Naive thymus-derived CD8-positive, alpha-beta T cell (primary cell): ENCODE measurements at places on chromosomes 2 and 18.

- DNase-seq: no peak
Measured at GRCh38 chr2:75053484-75054112, 95.2 kb downstream of the POLE4 start.

- DNase-seq: no peak
Measured at GRCh38 chr2:146807568-146808168, 1037.2 kb upstream of the ACVR2A start.

DNA sequence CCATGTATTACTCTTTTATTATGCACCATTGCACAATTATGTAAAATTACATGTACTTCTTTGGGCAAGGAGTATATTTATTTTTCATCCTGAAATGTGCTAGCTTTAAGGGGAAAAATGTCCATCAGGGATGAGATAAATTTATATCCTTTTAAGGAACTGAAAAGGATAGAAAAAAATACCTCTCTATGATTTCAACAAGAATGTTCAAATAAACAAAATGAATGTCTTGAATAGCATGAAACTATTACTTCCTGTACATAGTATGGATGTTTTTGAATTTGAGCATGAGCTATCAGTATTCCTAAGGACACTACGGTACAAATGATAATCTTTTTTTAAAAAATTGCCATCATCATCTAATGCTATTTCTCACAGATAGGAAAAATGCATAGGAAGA lies 1611.9 kb upstream of the ZEB2 start:
- DNase-seq: no peak

DNA sequence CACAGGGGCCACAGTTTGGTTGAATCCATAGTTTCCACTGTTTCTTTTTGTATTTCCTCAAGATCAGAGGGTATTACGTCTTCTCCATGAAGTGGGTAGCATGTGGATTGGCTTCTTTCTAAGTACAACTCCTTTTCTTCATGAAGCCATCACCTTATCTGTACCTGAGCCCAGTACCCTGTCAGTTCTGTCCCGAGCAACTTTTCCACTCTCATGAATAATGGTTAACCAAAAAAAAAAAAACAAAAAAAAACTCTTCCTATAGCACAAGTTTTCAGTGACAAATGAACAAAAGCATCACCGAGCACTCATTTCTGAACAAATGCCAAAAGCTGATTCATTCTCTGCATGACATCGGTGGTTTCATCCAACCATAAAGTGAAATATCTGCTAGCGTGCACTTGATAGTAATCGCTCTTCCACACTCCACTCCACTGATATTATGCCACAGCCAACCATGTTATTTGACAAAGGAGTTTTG lies 53.0 kb upstream of the CCDC150 start:
- no peak for DNase-seq

DNA sequence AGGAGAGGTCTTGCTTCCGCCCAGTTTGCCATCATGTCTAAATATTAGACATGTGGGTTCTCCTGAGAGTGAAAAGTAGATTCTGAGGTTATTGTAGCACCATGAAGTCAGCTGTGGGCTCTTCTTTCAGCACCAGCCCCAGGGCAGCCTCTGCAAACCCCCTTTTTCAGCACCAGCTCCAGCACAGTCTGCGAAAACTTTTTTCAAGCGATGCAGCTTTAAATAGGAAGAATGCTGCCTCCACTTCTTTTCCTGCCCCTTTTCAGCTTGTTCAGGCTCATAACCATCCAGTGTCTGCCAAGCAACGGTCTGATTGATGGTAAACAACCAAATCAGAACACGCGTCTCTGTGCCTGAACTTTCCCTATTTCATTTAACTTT lies at the start of gene COL5A2:
TSS of gene COL5A2 (minus strand) at position 192 of the 381 bp plus-strand sequence. CDS start at position 35, 157 bp downstream.
- DNase-seq: no peak

- no peak for DNase-seq
Measured at GRCh38 chr2:214158851-214159250, 252.0 kb upstream of the VWC2L start.

DNA sequence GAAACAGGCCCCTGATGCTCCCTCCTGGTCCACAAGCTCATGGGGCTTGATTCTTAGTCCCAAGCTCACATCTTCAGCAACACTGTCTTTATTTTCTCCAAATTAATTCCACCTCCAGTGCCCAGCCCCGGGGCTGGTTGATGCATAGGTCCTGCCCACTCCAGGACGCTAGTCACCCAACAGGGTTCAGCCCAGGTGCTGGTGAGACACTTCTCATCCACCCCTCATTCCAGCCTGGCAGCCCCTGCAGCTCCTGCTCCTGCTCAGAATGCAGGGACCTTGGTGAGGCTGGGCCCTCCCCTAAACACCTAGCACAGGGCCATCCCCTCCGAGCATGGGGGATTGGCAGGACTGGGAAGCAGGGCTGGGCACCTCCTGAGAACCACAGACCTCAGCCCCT lies 25.7 kb downstream of the STEAP3 start:
- DNase-seq: no peak

DNA sequence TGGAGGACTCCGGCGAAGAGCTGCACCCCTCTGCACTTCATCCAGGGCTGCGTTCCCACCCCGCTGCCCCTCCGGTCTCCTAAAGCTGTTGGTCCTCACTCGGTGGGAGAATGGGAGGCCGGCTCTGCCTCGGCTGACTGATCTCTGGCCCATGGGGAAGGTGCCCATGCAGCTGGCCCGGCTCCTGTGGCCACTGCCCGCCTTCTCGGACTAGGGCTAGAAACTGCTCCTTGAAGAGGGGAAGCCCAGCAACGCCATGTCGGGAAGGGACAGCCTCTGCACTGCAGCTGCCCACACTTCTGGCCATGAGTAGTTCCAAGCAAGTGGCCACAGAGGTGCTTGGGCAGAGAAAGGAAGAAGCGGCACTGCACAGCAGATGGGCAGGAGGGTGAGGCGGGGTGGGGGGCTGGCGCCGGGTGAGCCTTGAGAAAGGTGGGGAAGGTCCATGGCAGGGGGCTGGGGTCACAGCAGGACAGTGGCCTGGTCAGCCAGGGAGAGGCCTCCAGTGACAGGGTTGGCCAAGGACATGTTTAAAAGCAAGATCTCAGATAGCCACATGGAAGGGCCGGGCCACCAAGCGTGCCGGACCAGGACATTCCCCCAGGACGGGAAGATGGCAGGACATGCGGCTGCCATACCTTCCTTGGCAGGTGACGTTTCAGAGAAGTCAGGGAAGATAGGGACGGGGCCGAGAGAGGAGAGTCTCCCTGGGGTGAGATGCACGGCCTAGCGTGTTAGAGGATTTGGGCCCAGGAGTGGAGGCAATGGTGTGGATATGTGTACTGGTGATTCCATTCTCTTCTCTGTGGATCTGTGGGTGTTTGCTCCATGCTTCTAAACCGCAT lies 158.8 kb upstream of the HDAC4 start:
- no peak for DNase-seq

DNA sequence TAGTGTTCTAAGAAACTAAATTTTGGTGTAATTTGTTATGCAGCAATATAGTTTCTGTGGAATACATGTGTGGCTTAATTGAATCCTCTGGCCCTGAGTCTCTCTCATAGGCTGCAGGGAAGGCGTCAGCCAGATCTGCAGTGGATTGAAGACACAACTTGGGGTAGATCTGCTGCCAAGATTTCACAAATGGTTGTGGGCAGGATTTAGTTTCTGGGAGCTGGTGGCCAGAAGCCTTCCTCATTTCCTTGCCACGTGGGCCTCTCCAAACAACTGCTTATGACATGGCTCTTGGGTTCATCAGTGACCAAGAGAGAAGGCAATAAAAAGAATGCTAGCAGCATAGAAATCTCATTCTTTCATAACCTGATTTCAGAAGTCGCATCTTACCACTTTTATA lies 28.2 kb downstream of the CCDC102B start:
- no peak for DNase-seq

DNA sequence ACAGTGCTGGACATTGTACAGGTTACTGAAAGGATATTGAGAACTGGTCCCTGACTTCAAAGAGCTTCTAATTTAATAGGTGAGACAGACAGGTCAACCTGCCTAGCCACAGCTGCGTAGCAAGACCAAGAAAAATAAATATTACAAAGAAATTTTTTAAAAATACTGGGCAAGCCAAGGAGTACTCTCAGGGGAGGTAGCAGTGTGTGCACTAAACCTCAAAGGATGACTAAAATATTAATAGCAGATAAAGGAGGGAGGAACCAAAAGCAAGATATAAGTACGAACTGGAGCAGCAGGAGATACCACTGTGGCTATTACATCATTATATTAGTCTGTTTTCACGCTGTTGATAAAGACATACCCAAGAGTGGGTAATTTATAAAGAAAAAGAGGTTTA lies 14.9 kb downstream of the SCG2 start:
- no peak for DNase-seq

DNA sequence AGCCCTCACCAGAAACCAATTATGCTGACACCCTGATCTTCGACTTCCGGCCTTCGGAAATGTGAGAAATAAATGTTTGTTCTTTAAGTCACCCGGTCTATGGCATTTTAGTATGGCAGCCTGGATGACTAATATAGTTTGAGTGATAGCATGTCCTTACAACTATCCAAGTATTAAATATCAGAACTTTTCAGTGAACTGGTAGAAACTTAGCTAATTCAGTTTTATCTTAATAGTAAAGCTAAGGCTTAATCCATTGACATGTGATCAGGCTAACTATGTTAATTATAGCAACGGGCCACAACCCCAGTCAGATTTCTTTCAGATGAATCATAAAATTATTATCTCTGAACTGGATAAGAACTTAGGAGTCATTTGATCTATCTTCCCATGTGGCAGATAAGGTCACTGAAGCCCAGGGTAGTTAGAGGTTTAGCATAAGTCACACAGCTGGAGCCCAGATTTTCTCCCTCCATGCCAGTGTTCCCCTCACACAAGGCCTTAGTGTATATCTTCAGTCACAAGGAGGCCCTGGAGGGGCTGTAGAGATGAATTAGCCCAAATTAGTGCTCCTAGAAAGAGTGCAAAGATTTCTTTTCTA lies 40.7 kb upstream of the UPP2 start:
- no peak for DNase-seq
